ENCODE measurements at places on chromosomes 11 and 22.
A peak's percentile ranks its signal among the peaks of the same experiment; 100 is the strongest.

DNA sequence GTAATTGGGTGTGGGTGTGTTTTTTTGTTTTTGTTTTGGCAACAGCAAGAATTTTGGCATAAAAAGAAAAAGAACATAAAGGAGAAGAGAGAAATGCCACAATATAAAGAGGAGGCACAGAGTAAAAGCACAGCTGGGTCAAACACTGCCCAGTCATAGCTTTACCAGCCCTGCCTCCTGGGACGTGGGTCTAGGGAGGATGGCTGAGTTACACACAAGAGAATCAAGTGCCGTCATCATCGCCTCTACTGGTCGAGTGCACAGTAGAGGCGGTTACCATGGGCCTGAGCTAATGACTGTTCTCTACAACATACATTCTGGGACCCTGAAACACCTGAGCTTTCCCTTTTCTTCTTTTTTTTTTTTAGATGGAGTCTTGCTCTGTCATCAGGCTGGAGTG is 87.6 kb upstream of the BID start:
- DNase-seq = no peak

DNA sequence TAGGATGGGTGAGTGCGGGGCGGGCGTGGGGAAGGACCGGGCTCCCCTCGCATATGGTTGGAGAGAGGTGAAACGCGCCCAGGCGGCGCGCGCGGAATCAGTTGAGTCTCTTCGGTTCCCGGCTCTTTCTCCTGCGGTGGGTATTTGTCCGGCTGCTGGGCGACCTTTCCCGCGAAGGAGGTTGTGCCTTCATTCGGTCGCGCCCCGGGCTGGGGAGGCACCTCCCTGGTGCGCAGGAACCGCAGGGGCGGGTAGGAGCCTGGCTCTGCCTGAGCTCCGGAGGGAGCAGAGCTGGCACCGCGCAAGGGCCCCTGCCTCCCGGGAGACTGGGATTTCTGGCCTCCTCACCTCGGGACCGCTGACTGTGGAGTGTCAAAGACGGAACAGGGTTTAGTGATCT is 27.5 kb downstream of the SAA4 start:
- no peak for DNase-seq

DNA sequence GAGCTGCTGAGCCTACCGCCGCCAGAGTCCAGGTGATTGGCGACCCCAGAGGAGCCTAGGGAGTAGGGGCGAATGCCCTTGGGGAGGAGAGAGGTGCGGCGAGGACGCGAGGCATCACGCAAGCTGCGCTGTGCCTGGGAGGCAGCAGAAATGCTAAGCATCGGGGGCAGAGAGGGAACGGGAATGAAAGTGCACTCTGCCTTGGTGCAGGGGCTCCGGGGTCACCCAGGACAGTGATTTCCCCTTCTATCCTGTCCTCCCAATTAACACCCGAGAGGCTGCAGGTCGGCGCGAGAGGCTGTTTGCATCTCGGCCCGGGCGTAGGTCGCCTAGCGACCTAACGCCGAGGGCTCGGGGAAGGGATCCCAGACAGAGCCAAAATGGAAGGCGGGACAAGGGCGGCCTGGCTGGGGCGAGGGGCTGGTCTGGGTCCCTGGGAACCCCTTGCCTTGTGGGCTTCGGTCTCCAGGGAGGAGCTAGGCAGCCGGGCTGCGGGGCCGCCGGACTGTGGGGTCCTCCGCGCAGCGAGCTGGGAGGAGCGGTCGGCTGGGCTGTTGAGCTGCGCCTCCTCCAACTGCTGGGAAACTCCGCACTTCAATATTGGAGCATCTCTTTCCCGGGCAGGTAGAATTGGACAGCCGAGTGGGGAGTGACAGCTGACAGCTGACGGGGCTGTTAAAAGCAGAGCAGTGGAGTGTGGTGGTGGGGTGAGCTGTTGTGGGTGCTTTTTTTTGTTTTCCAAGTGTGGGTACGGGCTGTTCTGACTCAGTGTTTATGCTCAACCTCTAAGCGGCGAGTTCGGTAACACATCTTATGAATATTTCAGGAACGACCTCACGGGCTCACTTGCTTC is 657 bp downstream of the ELMOD1 start:
- DNase-seq = peak; percentile 34

- no peak for DNase-seq
These were observed 6.8 kb downstream of the TOM1 start for GRCh38 chr22:35306350-35306967.

DNA sequence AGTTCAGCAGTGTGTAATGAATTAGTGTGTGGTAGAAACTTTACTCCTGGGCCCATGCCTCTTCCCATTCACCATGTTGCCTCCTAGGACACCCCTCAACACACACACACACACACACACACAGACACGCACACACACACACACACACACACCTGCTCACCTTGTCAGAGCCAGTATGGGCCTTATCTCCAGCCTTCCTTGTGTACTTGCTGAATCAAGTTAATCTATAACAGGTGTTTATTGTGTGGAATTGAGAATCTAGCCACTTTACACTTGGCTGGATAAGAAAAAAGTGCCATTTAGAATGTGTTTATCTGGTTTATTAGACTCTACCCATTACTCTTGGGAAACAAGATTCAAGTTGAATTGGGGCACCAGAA is 14.5 kb upstream of the ZDHHC13 start:
- no peak for DNase-seq

GRCh38 chr22:25950111-25950510 is 208.1 kb downstream of the MYO18B start:
- no peak for DNase-seq

DNA sequence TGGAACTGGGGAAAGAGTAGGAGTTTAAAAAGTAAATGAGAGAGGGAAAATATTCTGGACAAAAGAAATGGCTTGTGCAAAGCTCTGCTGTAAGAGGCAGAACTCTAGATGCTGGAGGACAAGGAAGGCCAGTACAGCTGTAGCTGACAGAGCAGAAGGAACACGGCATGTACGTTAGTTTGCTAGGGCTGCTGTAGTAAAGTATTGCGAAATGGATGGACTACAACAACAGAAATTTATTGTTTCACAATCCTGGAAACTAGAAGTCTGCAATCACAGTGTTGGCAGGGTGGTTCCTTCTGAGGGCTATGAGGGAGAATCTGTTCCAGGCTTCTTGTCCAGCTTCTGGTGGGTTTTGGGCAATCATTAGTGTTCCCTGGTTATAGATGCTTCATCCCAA is 454.4 kb downstream of the NTM start:
- no peak for DNase-seq

- DNase-seq = no peak
These were observed 203.1 kb upstream of the TMEM45B start for GRCh38 chr11:129612447-129612961.

DNA sequence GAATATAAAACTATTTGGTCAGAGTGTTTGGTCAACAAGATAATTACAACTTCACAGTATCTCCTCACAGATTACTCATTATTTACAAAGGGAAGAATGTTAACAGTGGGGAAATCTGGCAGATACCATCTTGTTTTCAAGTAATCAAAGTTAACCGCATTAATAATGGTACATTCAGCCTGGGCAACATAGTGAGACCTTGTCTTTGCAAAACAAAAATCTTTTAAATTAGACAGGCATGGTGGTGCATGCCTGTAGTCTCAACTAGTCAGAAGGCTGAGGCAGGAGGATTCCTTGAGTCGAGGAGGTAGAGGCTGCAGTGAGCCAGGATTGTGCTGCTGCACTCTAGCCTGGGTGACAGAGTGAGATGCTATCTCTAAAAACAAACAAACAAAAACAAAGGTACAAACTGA is 78.5 kb downstream of the ACER3 start:
- DNase-seq = no peak

GRCh38 chr22:46053563-46054090 is 76.7 kb upstream of the WNT7B start:
- DNase-seq = peak; percentile 73

DNA sequence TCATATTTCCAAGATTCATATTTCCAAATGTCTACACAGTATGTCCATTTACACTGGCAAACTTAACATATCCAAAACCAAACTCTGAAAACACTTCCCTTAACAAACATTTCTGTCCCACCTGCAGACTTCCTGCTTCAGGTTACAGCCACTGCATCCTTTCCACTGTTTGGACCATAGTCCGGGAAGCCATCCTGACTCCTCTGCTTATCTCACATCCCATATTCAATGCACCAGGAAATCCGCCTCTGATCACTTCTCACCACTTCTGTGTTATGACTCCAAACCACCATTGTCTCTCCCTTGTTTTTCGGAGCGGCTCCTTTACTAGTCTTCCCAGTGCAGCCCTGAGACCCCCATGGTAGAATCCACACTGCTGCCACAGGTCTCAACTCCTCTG is 30.1 kb downstream of the HIRA start:
- DNase-seq = no peak

GRCh38 chr22:18156878-18157713 is 7.1 kb downstream of the USP18 start:
- DNase-seq = peak; percentile 53

GRCh38 chr22:28978863-28979796 is 82.5 kb downstream of the C22orf31 start:
- no peak for DNase-seq

- no peak for DNase-seq
These were observed 990.7 kb downstream of the NTM start for GRCh38 chr11:132361011-132361550.

DNA sequence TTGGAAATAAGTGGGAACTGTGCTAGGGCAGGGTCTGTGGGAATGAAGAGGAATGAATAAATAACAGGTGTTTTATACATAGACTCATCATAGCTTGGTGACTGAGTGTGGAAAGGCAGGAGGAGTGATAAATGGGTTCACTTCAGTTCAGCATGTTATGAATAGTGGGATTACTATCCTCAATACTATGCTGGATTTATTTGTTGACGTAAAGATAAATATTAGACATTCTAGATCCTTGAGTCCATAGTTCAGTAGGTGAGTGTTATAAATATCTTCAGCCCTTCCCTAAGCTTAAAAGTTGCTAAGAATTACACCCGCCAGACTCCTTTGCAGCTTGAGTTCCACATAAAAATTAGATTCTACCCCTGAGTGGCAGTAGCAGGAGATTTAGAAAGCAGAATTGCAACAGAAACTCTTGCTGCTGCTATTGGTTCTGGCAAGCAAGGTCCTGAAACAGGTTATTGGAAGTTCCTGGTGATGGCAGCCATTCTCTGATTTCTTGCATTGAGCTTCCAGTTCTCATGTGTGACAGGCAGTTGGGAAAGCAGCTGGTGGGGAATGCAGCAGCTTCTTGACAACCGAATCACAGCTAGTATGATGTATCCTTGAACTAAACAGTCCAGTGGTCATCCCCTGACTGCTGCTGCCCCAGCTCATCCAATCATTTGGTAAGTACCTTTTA is 1558.9 kb downstream of the FAM181B start:
- DNase-seq = no peak

- DNase-seq = no peak
These were observed 26.3 kb upstream of the MN1 start for GRCh38 chr22:27827604-27828587.

DNA sequence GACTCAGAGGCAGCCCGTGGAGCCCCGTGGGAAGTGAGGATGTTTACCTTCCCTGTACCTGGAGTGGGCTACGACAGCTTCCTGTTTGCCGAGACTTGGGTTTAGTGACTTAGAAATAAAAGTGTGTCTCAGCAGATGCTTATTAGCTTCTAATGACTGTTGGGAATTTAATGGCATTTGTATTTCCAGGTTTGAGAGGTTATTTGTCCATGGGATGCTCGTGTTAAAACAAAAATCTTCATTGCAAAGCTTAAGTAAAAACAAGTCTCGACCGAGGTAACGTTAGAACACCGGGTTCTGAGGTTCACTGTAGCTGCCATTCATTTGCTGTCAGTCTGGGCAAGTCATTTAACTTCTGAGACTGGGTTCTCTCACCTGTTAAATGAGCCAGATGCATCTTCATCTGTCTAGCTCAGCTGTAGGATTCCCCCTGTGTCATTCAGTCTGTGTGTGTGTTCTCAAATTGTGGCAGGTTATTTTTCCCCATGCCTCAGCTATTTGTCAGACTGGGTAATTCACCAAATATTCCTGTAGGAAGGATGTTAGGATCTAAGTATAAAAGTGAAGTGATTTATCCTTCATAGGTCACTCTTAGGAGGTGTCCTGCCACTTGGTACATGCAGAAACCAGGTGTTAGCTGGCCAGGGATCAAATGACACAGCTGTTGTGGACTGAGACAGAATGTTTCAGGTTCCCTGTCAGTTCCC is 791 bp downstream of the EI24 start:
- no peak for DNase-seq

DNA sequence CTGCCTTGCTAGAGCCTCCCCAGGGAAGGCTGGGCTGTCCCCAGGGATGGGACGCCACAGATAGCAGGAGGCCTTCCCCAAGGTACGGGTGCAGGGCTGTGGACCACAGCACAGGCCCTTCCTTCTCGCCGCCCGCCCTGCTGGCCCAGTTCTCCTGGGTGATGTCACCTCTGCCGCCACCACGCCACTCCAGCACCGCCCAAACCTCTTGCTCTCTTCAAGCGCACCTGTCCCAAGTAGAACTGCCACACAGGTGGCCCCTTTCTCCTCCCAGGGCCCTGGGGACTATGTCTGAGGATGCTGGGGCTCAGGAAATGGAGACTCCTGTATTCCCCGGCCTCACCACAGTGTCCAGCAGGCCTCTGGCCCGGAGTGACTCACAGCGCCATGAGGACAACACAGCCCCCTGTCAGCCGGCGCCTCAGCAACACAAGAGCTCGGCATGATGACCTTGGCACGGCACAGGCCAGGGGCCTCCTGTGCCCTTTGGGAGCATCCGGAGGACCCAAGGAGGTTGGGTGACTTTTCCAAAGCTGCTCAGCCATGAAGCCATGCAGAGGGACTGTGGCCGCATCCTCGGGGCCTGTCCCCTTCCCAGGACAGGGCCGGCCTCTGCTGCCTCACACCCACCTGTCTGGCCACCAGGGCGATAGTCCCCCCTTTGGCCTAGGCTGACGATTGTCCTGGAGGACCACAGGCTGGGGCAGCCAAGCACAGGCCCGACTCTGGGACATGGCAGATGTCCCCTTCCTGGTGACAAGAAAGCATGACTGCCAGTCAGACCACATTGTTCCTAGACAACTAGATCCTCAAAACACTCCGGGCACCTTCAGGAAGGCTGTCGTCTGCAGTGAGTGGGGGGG is 1023.5 kb downstream of the BRD1 start:
- no peak for DNase-seq

DNA sequence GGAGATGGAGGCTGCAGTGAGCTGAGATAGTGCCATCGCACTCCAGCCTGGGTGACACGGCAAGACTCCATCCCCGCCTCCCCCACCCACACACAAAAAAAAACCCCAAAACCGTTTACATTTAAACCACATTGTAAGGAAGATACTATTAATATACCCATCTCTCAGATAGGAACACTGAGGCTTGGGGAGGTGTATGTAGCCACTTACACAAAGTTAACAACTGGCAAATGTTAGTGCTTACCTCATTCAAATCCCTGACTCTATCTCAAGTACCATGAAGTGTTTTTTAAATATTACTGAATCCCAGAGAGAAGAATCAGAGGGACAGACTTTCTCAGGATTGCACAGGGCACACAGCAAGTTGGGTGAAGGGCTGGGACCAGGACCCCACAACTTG is 164.5 kb downstream of the MIAT start:
- no peak for DNase-seq

- no peak for DNase-seq
These were observed 6.1 kb downstream of the SLC35C1 start for GRCh38 chr11:45811109-45811435.

- no peak for DNase-seq
These were observed 14.5 kb downstream of the EMSY start for GRCh38 chr11:76459299-76459698.
